ENCODE measurements at places on chromosomes 11 and 22. TPM values are rescaled to one million over a fixed set of nuclear protein-coding genes. Genes with fewer than 3 reads are reported as not detected.

FOLH1 gene
- not detected for total RNA-seq

OR52I2 gene
- not detected for total RNA-seq

MMP8 gene
- 0.50 TPM for total RNA-seq

NRXN2 gene
- 4.5 TPM for total RNA-seq

SMTNL1 gene
- total RNA-seq, result not detected

DNAJB13 gene
- not detected for total RNA-seq

PLA2G6 gene
- 30.2 TPM for total RNA-seq

CARNS1 gene
- total RNA-seq, result 0.33 TPM

HORMAD2 gene
- total RNA-seq, result not detected

ZNF280B gene
- total RNA-seq, result 0.83 TPM

TMEM25 gene
- 46.8 TPM for total RNA-seq

ZBTB44 gene
- 54.3 TPM for total RNA-seq

NFAM1 gene
- total RNA-seq, result not detected

PAFAH1B2 gene
- total RNA-seq, result 177 TPM

SLC35C1 gene
- total RNA-seq, result 15.4 TPM

GPHA2 gene
- not detected for total RNA-seq

EIF4ENIF1 gene
- total RNA-seq, result 10.2 TPM

SLC43A1 gene
- 2.2 TPM for total RNA-seq

RAB38 gene
- 55.8 TPM for total RNA-seq

CRACR2B gene
- 0.17 TPM for total RNA-seq

GRM5 gene
- not detected for total RNA-seq

All from mammary epithelial cell (primary cell).